Immature natural killer cell (primary cell): ENCODE measurements at places on chromosomes 2 and 18. TPM values are rescaled to one million over a fixed set of nuclear protein-coding genes. Genes with fewer than 3 reads are reported as not detected.

FBXO15 gene
- 0.44 TPM for polyA plus RNA-seq

BCL2L11 gene
- 2.0 TPM for polyA plus RNA-seq

C2orf15 gene
- 0.80 TPM for polyA plus RNA-seq

ADRA2B gene
- polyA plus RNA-seq = not detected

- no peak for DNase-seq
These were observed 979 bp downstream of the LONRF2 start for GRCh38 chr2:100321179-100321865.

DNA sequence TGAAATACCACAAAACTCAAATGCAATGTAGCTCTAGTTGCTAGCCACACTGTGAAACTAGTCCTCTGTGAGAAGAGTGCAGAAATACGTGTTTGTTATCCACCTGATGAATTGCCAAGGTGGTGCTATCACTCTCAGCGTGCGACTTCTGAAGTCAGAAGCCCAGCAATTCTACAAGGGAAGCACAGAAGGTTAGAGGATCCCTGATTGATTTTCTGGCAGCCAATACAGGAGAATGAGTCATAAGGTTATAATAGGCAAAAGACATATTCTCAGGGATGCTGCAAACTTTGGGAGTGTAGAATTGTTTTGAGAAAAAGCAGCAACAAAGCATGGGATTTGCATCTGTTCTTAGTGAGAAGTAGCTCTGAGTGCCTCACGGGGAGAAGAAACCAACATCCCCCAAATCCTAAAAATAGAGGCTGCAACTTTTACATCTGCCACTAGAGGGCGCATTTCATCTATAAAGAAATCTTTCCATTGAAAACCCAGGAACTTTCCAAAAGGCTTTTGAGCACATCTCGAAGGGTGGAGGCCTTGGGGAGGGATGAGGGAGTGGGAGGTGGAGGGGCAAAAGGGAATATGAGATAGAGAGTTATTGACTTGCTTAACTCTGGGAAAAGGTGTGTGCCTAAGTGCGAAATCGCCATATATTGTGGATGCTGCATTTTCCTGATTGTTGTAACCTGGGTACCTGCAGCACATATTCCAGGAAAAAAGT is 78.0 kb downstream of the TMEM182 start:
- peak; percentile 24 for DNase-seq
